CD8-positive, alpha-beta memory T cell (primary cell): ENCODE measurements at places on chromosomes 2 and 18. TPM values are rescaled to one million over a fixed set of nuclear protein-coding genes. Genes with fewer than 3 reads are reported as not detected.

The MROH2A gene
- not detected for total RNA-seq

The INO80D gene
- total RNA-seq: 20.7 TPM

GRCh38 chr2:18724371-18725145 is 135.2 kb upstream of the NT5C1B start:
- H3K27ac ChIP-seq: no peak overlapping the region
- H3K4me3 ChIP-seq: no peak overlapping the region
- no peaks in the 10 kb centered on the region for H3K27me3 ChIP-seq
- no peaks in the 10 kb centered on the region for H3K36me3 ChIP-seq

- no peak for DNase-seq
- H3K27me3 ChIP-seq: no peaks in the 10 kb centered on the region
- no peak overlapping the region for H3K4me3 ChIP-seq
Measured at GRCh38 chr2:51031021-51031780, 731 bp downstream of the NRXN1 start.

- H3K4me3 ChIP-seq: no peak overlapping the region
- H3K4me1 ChIP-seq: no peaks in the 10 kb centered on the region
- H3K27ac ChIP-seq: no peak overlapping the region
- no peak for DNase-seq
- no peaks in the 10 kb centered on the region for H3K27me3 ChIP-seq
Measured at GRCh38 chr2:38635139-38635538, 30.8 kb upstream of the GALM start.
